ENCODE measurements at places on chromosomes 1 and 21.
A peak's percentile ranks its signal among the peaks of the same experiment; 100 is the strongest.

DNA sequence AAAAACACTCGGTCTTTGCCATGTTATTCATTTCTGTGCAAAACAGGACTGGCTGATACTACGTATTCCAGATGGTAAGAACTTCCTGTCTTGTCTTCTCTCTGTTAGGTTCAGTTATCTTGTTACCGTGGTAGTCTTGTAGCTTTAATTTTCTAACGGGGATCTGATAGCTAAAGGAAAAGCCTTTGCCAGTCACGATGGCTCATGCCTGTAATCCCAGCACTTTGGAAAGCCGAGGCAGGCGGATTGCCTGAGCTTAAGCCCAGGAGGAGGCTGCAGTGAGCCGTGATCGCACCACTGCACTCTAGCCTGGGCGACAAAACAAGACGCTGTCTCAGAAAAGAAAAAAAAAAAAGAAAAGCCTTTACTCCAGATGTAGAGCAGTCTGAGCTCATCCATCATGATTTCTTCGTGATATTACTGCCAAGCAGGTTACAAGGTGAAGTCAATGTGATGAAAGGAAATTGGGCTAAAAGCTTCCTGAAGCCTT, 11.1 kb upstream of the MSTO1 start:
- DNase-seq = no peak

DNA sequence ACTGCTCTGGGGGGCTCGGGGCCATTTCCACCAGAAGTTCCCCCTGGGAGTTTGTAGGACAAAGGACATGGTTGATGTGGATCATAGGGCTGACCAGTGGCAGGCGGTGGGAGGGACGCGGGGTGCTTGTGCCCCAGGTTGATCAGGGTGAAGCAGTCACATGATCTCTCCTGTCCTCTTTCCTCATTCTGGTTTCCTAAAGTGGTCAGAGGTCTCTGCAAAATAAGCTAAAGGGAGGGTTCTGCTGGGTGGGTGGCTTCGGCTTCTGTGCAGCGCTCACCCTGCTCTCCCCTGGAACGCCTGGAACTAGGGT, 9.2 kb downstream of the PDXK start:
- DNase-seq = peak; percentile 58

- DNase-seq = no peak
Observed at GRCh38 chr1:181910905-181911304, 150.6 kb downstream of the ZNF648 start.

DNA sequence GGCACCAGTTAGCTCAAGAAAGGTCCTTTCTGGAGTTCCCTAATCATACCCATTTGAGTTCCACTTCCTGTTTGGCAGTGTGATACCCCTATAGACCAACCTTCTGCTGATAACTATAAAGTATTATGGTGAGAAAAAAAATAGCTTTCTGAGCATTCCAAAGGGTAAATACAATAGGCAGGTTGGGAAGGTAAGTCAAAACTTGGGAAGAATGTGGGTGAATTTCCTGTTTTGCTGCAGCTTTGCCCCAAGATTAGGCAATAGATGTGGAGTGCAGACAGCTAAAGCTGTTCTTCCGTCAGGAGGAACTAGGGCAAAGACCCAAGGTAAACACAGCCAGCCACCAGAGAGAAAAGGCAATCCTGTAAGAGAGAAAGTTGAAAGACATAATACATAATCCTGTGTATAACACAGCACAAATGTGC, 49.9 kb upstream of the GUCA2A start:
- peak; percentile 67 for DNase-seq

GRCh38 chr1:24317081-24317480, 2.1 kb upstream of the GRHL3 start:
- DNase-seq = no peak

DNA sequence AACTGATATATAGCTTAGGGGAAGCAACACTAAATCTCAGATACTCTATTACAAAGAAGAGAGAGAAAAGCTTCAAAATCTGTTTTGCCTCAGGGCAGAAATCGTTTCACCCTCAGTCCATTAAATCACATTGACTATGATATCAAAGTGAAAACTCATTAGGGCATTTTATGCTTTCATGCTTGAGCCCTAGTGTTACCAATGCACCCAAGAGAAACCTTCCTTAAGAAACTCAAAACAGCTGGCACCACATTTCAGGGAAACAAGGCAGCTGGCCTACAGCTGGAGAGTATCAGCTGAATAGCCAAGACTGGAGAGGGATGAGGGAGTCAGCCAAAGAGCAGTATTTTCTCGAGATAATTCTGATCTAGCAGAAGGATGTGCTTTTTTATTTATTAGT, 14.9 kb downstream of the COLGALT2 start:
- no peak for DNase-seq

DNA sequence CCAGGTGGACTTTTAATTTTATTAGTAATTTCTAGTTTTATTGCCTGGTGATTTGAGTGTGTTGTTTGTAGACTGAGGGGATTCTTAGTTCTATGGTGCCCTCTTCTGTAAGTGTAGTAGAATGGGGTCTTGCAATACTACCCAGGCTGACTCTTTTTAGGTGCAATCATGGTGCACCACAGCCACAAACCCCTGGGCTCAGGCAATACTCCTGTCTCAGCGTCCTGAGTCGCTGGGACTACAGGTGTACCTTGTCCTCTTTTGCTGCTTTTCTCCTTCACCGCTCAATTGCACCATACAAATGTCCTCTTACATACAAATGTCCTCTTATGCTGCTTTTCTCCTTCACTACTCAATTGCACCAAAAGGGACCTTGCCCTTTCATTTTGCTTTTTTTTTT, 43.1 kb downstream of the SCP2 start:
- DNase-seq = peak; percentile 5

DNA sequence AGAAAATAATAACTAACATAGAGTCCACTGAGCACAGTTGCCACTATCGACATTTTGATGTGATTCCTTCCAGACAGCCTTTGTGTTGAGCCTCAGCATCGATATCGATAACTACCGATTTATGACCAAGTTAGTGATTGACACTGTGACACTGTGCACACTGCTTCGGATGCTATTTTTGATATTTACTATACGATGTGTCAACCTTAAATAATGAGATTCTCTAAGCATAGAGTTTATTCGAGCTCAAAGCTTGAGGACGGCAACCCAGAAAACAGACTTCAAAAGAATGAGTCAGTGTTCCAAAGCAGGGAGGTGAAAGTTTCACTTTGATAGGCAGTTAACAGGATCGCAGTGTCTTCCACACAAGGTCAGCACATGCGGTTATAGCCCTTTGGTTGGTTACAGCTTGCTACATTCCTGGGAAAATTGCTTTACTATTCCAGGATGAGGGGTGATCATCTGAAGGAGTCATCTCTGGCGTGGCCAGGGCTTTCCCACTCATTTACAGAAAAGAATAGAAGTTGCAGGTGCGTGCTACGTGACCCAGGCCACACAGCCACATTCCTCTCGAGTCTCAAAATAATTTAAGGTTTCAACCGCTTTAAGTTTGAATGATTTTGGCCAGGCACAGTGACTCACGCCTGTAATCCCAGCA, 53.6 kb upstream of the EFHD2 start:
- DNase-seq = no peak

DNA sequence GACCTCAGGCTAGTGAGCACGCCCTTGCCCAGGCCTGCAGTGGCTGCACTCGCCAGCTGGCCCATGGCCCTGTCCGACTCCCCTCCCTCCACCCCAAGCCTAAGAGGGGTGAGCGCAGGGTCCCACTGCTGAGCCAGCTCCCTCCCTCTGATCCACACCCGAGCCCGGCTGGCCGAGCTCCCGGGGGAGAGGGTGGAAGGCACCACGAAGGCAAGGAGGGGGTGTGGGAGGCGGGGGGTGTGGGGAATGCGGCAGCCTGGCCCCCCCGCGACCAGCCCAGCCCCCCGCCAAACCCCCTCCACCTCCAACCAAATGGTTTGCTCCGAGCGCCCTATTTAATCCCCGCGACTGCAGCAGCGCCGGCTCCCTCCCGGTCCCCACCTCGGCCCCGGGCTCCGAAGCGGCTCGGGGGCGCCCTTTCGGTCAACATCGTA, at the start of gene CADM3:
Gene CADM3, plus strand, starts transcription at position 362 of the 434 bp plus-strand sequence. CDS start 151 bp downstream, outside the sequence.
- peak; percentile 74 for DNase-seq

All from NCI-H1092 treated with DMSO at 0.1 percent for 48 hours (cell line).